Left lung (tissue), 14 donors: ENCODE measurements at places on chromosomes 3 and 15. TPM values are rescaled to one million over a fixed set of nuclear protein-coding genes. Genes with fewer than 3 reads are reported as not detected.
A peak's percentile ranks its signal among the peaks of the same experiment; 100 is the strongest.

GOLGA8H gene
- 1.1 TPM for total RNA-seq

RTP3 gene
- total RNA-seq: not detected

GOLGA8J gene
- 0.31 TPM for total RNA-seq

- DNase-seq: no peak
Measured at GRCh38 chr3:88030210-88030609, 28.6 kb downstream of the CGGBP1 start.

DNA sequence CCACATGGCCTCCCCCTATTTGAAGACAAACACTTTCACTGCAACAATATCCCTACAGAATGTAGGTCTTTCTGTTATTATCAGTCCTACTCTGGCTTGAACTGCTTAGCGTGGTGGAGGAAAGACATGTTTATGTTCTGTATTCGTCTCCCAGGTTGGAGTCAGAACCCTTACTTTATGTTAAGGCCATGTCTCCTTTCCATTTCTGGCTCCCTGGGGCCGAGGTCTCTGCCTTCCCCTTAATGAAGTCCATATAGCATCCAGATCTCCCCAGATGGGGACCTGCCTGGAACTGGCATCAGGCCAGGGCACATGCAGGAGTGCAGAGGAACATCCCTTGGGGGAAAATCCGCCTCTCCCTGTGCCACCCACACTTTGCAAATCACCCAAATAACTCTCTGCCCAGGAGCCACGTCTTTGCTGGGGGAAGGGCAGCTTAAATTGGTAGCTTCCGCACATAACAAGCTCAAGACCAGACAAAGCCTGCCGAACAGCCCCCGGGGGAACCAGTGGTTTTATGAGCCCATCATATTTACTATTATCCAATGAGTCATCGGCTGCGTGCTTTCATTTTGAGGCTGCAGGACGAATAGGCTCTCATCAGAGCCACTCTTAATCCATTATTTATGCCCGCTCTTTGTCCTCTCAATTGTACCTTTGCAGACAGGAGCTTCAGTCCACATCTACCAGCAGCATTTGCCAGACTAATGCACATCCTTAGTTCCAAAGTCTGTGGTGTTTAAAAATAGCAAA, 237.0 kb downstream of the UACA start:
- no peak for DNase-seq

- peak; percentile 43 for DNase-seq
Measured at GRCh38 chr3:38579551-38580449, 69.7 kb downstream of the SCN5A start.

DNA sequence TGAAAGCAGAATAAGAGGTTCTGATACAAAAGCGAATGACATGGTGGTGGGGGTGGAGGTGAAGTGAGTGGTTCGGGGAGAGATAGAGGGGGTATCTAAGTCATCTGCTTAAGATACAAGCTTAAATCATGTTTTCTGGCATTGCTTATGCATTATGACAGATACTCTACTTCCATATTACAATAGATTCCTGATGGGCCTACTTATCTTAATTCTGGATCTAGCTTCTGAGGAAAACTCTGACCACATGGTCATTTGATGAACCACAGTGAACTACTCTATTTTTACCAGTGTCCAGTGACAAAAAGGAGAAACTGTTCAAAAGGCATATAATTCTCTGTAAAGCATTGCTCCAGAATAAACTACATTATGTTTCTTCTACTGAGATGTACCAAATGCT, 673.7 kb upstream of the CCDC54 start:
- no peak for DNase-seq

GRCh38 chr3:151305775-151306151, 10.9 kb downstream of the GPR87 start:
- DNase-seq: no peak

GRCh38 chr3:142934128-142934886, 29.2 kb downstream of the PAQR9 start:
- no peak for DNase-seq

DNA sequence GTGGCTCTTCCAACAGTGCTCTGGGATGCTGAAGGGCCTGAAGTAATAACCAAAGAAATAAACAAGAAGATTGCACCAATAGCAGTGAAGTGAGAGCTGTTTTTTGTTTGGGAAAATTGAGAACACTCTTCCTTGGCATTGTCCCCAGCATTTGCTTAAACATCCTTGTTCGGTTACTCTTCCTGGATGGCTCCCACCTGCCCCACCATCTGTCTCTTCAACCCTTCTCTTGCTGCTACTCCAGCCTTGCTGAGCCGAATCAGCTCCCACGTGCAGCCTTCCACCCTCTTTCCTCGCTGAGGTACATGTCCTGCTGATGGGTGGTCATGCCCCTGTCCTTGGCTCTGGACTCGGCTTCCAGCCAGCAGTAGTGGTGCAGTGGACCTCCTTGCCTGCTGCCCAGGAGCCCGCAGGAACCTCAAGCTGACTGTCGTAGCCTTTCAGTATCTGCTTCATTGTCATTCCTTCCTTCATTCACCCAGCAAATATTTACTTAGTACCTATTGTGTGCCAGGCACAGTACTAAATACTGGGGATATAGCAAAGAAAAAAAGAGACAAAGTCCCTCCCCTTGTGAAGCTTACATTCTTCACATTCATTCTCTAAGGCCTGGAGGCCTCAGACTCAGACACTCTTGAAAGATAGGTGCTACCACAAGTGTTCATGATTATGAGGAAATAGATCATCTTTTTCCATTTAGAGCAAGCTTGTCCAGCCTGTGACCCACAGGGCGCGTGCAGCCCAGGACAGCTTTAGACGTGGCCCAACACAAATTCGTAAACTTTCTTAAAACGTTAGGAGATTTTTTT, 17.1 kb upstream of the VILL start:
- no peak for DNase-seq

DNA sequence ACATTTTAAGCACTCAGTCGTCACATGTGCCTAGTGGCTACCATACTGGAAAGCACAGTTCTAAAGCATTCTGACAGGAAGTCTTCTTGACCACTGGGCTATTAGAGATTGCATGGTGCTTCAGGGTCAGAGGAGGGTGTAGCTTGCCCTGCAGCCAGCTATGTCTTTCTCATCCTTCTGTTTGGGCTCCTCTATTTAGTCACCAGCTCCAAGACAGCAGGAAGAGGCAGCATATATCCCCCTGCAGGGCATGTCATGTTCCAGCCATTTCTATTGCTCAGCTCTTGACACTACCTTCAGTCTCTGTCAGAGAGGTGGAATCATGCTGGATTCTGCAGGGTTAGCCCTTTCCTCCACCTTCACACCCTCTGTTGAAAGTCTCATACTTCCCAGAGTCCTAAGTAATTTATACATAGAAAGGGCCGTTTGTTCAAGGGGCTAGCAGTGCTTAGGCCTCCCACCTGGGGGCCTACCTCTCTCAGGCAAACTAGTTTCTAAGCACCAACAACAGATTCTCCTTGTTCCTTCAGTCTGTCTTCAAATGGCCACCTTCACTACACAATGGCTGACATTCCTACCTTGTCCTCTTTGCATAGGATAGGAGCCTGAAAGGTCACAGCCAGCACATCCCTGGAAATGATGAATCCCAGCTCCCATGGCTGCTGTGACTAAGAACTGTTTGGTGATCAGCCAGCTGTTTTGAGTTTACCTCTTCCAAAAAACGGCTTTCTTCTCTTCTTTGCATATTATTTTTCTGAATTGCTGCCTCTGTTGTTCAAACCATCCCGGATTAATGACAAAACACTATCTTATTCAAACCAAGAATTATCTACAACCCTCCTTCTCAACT, 115.7 kb upstream of the BFSP2 start:
- no peak for DNase-seq

GRCh38 chr3:58665405-58665804, 1.2 kb downstream of the FAM3D start:
- DNase-seq: no peak
